NCI-H1105 (cell line): ENCODE measurements at places on chromosomes 12 and 14.
A peak's percentile ranks its signal among the peaks of the same experiment; 100 is the strongest.

DNA sequence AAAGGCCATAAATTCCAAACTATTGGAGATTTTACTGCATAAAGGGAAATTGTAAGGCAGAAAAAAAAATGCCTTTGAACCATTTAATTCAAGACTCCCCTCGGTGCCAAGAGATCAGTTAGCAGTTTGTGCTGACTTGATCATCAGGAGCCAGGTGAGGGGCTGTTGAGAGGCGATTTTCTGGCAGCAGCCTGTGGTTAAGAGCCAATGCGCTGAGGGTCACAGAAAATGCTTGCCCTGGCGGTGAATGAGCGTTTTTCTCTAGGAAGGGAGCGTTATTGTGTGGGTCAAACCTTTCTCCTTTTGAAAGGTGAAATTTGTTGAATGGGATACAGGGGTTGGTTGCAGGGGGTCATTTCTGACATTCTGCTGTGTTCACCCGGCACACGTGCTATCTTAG, 4.7 kb downstream of the SRRM4 start:
- DNase-seq: peak; percentile 49

- DNase-seq: no peak
These were observed 79.3 kb upstream of the TSPAN8 start for GRCh38 chr12:71237128-71237527.

DNA sequence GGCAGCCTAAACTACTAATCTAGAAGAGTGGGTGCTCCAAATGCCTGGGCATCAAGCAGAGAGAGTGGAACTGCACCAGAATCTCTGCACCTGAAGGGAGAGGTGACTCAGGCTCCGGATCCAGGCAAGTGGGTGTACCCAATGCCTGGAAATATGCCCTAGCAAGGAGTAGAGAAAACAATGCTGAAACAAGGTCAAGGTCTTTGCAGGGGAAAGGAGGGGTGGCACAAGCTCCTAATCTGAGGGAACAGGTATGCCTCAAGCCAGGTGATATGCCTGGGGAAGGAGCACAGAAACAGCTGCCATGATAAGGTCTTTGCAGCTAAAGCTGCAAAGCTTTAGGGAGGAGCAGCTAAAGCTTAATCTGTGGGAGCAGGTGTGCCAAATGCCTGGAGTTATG, 136.0 kb upstream of the KITLG start:
- no peak for DNase-seq

DNA sequence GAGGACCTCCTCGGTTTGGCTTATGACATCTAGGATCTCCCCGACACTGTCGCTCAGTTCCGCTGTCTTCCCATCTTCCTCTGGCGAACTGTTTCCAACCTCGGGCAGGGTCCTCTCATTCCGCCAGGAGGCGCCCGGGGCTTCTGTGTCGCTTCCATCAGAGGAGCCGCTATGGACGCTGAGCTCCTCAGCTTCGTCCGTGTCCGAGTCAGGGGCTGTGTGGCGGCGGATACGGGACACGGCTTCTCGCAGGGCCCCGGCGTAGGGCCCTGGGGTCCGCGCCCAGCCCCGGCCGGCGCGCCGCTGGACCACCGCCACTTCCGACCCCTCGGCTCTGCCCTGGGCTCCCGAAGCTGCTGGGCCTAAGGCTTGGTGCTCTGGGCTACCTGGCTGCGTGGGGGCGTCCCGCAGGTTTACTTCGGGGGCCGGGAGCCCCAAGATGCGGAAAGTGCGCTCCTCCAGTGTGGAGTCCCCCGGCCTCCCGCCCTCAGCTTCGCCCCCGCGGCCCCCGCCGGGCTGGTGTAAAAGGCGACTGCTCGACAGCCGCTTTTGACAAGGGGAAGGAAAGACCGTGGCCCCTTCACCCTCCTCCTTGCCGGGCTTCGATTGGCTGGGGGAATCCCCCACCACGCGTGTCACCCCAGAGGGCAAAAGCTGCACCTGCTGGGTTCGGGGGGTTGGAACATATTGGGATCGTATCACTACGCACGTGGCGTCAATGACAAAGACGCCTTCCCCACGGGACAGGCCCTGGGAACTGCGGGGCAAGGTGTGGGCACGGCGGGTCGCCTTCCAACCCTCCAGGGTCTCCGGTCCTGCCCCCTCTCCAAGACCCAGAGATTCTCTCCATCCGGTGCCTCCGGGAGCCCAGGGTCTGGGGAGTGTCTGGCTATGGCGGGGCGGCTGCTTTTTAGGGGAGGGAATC, 2.1 kb downstream of the DDN start:
- DNase-seq: peak; percentile 62

DNA sequence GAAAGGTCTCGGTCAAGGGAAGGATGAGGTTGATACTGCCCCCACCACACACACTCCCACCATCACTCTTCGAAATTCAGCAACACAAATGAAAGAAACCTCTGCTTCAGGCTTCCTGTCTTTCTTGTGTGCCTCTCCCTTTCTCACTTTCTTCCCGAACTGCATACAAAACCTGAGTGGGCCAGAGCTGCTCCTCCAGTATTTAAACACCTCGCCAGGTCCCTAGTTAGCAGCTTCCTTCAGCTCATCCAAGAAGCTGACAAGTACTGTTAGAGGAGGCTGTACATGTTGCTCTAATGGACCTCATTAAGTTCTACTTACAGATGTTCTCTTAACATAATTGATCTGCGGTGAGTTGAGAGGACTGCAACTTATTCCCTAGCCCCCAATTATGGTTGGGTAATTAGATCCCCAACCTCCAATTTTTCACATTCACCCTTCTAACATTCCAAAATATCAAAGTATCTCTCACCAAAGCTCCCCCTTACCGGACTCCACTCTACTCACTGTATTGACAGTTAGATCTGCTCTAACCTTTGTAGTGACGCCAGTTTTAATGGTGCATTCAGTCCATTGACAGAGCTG, 4.1 kb upstream of the LMO3 start:
- DNase-seq: no peak

DNA sequence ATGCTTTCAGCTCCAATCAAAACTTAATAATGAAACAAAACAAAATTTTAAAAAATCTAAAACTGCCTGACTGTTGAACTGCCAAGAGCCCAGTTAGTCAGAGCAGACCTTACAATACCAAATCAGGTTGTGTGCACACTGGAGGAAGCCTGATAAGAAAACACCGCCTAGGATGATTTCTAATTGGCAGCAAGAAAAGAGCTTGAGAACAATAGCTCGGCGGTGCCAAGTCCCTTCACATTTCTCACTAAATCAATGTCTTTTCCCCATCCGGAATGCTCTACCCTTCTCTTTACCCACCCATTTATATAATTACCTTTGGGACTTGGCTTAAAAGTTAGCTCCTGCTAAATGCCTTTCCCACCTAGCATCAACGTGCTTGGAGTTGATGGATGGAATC, 256.7 kb downstream of the C12orf75 start:
- DNase-seq: no peak

DNA sequence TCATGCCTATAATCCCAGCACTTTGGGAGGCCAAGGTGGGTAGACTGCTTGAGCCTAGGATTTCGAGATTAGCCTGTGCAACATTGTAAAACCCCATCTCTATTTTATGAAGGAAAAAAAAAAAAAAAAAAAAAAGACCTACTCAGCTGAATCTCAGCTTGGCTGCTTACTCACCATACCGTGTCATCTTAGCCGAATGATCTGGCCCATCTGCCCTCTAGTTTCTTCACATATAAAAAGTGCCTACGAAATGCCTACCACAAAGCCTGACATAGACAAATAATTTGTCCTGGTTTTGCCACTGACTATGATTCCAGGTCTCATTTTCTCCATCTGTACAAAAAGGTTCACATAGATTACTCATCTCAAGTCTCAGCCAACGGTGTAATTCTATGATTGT, 10.1 kb downstream of the DIABLO start:
- no peak for DNase-seq

DNA sequence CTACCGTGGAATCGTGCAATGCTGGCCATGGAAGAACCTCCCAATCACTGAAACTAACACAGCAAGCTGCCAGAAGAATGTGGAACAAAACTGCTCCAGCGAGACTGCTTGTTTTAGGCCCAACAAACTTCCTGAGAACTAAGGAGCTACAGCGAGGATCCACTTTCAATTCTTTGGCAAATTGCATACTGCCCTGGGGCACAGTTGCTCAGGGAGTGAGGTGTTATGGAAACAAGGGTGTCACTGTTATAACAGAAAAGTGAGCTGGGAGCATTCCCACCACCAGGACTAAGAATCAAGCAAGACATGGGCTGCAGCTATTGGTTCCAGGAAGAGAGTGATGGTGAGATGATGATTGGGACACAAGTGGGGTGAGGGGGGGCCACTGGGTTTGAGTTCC, 1606.1 kb upstream of the FLRT2 start:
- no peak for DNase-seq

GRCh38 chr12:131860472-131861260, 32.5 kb downstream of the MMP17 start:
- peak; percentile 76 for DNase-seq

GRCh38 chr12:126789963-126790362, 1477.0 kb upstream of the TMEM132C start:
- no peak for DNase-seq

DNA sequence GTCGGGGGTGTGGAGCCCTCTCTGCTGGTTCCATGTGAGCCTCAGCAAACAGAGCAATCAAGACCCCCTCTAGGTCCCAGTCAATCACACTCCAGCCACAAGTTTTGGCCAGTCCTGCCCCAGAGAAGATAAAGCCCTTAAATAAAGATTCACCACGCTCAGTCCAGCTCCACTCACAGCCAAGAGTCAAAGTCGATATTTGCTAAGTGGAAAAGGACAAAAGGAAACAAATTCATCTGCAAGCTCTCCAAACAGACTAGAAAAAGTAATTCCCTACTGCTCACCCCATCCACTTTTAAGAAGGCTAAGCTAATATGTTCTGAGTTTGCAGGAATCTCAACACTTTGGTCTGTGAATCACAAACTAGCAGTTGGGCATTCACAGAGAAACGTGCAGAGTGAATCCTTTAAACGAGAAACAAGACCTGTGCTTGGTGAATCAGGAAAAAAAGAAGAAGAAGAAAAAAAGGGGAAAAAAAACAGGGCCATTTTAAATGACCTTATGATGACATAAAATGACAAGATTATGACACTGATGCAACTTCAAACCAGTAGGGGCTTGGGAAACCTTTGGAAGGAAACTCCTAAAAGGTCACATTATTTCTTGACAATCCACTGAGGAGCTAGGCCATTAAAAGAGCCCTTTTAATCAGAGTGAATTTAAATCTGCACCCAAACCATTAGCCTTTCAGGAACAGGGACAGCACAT, 41.8 kb upstream of the FOXN3 start:
- DNase-seq: no peak

- no peak for DNase-seq
These were observed 9.3 kb downstream of the SPRYD4 start for GRCh38 chr12:56477521-56478225.

- DNase-seq: no peak
These were observed 60.8 kb upstream of the TSPAN8 start for GRCh38 chr12:71218616-71219015.

- DNase-seq: no peak
These were observed 183.9 kb downstream of the ETNK1 start for GRCh38 chr12:22808860-22809259.

DNA sequence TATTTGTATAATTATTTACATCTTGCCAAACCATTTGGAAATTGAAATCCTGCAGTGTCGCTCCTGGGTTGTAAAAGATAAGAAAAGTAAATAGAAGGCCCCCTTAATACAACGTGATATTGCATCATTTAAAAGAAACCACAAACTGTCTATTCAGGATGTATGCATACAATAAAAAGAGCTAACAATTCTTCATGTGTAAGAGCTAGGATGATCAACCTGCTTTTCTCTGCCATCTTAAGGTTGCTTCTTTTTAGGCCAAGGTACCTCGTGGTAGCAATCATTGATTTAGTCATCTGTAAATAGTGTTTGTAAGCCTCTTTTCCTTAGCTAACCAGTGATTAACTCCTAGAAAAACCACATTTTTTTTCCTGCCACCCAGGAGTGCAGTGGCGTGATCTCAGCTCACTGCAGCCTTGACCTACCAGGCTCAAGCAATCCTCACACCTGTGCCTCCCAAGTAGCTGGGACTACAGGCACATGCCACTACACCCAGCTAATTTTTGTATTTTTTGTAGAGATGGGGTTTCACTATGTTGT, 3.3 kb upstream of the USP44 start:
- DNase-seq: no peak

DNA sequence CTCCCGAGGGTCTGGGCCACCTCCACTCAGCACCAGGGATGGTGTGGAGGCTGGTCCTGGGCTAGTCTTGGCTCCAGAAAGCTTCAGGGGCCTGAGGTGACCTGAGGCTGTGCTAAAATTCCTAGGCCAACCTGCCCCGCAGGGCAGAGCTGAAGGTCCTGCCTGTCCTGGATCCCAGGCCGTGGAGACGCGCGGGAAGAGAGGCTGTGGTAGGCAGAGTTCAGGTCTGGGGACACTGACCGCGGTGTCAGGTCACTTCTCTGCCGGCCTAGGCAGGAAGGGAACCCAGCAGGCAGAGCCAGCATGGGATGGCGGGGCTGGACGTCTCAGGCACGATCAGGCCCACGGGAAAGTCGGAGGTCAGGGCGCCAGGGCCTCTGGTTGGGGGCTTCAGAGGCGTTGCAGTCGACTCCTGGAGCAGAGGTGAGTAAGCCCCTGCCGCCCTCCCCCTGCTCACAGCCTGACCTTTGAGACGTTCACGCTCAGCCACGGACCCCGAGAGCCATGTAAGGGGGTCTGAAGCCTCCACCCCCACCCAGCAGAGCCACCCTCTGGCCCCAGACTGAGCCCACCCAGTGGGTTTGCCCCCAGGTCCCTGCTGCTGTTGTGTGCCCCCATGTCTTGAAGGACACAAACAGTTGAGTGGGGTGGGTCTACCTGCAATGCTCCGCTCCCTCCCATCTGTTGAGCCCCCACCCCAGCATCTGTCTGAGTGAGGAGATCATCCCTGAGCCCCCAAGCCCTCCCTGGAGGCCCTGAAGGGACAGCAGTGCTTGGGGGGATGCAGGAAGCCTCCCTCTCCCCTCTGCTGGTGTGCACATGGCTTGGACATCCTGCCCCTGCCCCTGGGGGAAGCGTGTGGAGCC, 142.7 kb downstream of the KIF26A start:
- no peak for DNase-seq

- peak; percentile 16 for DNase-seq
These were observed 982 bp downstream of the BCL7A start for GRCh38 chr12:122022393-122023338.

- DNase-seq: no peak
These were observed 210.6 kb downstream of the PHLDA1 start for GRCh38 chr12:75820848-75821578.

- no peak for DNase-seq
These were observed 696 bp downstream of the RPL36AL start for GRCh38 chr14:49619730-49620129.
